ENCODE measurements at places on chromosomes 13 and 19.

GRCh38 chr13:99758460-99759162, 213.0 kb downstream of the ZIC5 start:
- no peak for DNase-seq

DNA sequence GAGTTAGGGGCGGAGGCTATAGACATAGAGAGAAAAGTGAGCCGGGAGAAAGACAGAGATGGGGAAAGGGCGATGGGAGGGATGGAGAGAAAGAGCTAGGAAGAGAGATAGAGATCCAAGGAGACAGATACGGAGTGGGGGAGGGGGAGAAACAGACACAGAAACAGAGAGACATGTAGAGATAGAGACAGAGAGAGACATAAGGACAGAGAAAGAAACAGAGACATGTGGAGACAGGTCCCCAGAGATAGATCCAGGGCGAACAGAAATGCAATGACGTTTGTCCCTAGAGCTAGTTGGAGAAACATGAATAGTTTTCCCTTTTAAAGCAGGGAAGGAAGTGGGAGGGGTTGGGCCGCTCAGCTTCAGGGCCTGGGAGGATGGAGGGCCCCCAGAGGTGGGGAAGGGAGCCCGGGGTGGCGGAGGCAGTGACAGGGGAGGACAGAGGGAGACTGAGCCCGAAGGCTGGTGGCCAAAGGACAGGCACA, 4.6 kb downstream of the PPP1R14A start:
- DNase-seq, result peak; percentile 20

DNA sequence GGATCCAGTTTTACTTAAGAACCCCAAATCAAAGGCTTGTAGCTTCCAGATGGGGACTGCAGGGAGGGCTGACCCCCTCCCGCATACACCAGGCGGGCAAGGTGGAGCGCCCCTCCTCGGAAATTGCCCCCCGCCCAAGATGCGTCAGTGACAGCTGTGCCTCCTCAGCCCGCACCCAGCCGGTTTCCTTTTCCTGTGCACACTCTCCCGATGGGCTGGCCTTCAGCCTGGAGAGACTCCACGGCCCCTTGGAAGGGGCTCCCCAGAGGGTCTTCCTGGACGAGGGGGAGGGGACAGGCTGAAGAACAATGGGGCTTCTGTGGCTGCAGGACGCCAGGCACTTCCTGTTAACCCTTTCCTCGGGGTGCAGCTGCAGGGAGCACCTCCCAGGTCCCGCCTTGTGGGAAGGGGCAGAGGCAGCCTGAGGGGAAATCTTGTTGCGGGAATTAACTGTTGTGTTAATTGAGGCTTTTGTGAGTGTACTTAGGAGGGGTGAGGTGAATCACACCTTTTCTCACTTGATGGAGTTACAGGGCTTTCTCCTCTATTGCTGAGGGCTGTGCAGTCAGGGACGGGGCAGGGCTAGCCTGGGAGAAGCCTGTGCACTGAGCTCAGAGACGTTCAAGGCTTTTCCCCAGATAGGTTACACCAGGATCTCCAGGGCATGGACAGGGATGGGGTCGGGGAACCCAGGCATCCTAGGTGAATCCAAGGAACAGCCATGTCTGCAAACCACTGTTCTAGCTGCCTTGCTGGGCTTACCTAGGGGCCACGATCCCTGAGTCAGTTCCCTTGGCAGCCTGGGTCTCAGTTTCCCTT, 14.3 kb downstream of the IER2 start:
- no peak for DNase-seq

DNA sequence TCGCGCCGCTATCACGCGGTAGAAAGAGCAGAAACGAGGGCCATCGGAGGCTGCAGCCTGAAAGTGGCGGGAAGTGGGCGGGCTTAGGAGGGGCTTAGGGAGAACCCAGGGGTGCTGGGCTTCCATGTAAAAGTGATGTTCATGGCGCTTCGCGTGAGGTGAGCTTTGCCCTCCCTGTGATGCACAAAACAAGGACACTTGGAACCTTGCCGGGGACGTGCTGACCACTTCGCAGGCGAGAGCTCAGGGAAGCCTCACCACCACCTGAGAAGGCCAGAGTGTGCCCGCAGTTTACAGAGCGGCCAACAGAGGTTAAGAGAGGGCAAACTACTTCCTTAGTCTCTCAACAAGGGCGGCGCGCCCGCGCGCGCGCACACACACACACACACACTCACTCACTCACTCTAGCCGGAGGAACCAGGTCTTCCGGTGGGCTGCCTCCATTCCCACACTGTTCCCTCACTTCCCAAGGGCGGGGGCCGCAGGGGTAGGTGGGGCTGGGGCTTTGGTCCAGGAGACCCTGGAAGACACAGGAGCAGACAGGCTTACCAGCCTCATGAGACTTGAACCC, 651 bp downstream of the GAPDHS start:
- no peak for DNase-seq

DNA sequence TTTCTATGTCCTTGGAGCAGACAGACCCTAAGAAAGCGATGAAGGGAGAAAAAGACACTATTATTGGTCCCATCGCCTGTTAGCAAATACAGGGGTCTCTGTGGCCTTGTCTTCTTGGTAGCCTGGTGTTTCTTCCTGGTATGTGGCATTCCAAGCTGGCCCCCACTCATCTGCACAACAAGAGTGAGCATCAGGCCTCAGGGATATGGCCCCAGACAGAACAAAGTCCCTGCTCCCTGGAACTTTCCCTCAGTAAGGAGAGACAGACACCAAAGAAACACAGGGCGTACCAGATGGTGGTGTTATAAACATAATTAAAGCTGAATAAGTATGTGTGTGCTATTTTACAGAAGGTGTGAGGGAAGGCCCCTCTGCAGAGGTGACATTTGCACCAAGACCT, 48.2 kb upstream of the KPNA3 start:
- no peak for DNase-seq

- peak; percentile 78 for DNase-seq
Observed at GRCh38 chr13:46553886-46554858, 1.2 kb downstream of the LRCH1 start.

DNA sequence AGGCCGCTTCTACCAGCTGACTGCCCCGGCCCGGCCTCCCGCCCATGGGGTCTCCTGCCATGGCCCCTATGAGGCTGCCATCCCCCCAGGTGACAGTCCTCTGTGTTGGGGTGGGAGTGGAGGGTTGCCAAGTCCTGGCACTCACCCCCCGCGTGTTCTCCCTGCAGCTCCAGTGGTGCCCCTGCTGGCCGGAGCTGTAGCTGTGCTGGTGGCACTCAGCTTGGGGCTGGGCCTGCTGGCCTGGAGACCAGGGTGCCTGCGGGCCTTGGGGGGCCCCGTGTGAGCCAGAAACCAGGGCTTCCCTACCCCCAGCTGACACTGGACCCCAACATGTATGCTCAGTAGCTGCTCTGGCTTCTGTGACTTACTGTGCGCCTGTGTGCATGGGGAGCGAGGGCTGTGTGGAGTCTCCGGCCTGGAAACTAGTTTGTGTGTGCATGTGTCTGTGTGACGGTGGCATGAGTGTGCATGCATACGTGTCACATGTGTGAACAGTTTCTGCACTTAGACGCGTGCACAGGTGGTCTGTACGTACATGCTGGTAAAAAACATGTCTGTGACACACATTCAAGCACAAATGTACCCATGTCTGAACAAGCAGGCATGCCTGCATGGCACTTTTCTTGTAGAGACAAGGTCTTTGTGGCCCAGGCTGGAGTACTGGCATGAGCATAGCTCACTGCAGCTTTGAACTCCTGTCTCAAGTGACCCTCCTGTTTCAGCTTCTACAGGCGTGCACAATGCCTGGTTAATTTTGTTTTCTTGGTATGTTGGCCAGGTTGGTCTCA, 4.9 kb downstream of the ACP4 start:
- no peak for DNase-seq

- no peak for DNase-seq
Observed at GRCh38 chr19:39230096-39230764, 14.6 kb downstream of the IFNL3 start.

DNA sequence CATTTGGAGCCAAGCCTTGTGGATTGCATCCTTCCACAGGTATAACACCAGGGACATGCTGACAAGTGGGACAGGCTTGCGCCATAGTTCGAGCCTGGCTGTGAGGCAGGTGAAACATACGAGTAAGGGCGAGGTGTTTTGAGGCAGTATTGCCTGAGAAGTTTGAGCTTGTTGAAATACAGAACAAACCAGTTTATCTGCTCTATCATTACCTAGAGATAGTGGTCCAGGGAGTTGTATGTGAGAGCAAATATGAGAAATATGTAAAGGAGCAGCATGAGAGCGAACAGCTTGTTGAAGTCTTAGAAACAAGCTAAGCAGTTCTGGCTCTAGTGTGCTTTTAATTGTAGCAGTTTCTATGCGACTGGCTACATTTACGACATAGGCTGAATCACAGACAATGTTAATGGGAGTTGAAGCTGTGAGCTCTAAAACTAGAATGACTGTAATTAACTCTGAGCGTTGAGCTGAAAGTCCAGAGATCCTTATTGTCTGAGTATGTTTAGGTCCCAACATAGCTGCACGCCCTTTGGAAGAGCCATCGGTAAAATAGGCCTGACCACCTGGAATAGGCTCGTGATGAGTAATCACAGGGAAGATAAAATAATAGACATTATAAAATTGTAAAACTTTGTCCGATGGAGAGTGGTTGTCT, 8.2 kb downstream of the ZNF439 start:
- DNase-seq, result no peak

DNA sequence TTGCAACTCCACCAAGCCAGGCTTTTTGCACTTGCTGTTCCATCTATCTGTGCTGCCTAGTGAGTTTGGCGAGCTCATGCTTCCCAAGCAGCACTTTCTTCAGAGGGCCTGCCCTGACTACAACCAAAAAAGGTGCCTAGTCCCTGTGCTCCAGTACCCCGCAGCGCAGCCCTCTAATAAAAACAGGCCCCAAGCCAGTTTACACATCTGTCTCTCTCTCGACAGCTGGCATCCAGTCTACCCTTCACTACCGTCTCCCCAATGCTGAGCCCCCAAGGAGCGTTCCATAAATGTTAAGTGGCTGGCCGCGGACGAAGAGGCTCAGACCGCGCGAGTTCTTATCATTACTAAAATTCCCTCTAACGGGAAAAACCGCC, 512 bp downstream of the MED4 start:
- DNase-seq, result no peak

DNA sequence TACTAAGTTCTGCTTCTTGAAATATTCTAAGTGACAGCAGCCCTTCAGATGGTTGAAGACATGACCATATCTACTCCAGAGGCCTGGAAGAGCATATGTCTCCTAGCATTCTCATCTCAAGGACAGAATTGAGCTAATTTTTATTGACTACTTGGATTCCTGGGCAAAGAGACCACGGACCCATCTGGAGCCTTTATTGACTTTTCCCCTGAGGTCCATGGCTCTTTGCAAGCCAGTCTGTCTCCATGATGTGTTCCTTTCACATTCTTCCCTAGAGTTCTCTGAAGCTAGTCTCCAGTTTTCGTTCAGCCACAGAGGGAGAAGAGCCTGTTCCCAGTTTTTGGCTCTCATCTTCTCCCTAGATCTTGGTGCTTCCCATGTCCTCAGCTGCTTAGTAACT, 202.7 kb downstream of the PCCA start:
- DNase-seq, result no peak

DNA sequence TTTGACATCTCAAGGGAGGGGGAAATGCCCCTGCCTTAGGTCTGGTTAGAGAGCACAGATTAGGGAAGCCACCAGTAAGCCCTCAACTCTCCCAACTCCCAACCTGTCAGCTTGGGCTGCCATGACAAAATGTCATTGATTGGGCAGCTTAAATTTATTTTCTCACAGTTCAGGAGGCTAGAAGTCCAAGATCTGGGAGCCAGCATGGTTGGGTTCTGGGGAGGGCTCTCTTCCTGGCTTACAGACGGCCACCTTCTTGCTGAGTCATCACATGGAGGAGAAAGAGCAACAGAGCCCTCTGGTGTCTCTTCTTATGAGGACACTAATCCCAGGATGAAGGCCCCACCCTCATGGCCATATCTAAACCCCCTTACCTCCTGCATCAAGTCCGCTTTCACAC, 24.2 kb downstream of the C19orf12 start:
- peak; percentile 41 for DNase-seq

DNA sequence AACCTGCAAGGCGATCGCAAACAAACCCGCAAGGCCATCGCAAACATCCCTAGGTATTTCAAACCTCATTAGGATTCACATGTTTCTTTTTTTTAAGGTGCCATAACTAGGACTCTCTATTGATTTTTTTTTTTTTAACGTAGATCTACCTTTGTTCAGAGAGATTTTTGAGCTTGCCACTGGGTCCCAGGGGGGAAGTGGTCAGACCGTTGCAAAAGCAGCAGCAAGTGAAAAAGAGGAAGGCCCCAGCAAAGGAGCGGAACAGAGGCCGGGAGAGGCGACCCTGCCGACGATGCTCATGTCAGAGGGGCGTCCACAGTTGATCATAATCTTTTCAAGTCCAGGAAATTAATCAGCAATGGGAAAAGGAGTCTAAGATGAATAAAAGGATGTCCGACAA, 32.7 kb upstream of the FLT1 start:
- no peak for DNase-seq
